ENCODE measurements at places on chromosomes 1 and 21.
A peak's percentile ranks its signal among the peaks of the same experiment; 100 is the strongest.

- no peak for DNase-seq
These were observed 1.7 kb downstream of the SNAP47 start for GRCh38 chr1:227736814-227737432.

DNA sequence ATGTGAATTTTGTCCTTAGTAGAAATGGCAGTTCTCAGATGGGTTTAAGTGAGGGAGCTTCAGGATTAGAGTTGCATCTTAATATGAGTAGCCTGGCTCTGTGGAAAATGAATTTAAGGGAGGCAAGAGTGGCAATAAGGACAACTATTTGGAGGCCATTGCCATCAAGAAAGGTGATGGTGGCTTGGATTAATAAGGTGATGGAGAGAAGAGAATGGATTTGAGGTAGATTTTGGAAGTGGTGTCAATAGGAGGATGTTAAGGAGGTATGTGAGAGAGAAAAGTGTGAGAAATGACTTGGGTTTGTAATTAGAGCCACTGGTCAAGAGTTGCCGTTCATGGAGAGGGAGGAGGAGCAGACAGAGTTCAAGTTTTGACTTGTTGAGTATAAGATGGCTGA lies 16.3 kb downstream of the CLIC4 start:
- no peak for DNase-seq

DNA sequence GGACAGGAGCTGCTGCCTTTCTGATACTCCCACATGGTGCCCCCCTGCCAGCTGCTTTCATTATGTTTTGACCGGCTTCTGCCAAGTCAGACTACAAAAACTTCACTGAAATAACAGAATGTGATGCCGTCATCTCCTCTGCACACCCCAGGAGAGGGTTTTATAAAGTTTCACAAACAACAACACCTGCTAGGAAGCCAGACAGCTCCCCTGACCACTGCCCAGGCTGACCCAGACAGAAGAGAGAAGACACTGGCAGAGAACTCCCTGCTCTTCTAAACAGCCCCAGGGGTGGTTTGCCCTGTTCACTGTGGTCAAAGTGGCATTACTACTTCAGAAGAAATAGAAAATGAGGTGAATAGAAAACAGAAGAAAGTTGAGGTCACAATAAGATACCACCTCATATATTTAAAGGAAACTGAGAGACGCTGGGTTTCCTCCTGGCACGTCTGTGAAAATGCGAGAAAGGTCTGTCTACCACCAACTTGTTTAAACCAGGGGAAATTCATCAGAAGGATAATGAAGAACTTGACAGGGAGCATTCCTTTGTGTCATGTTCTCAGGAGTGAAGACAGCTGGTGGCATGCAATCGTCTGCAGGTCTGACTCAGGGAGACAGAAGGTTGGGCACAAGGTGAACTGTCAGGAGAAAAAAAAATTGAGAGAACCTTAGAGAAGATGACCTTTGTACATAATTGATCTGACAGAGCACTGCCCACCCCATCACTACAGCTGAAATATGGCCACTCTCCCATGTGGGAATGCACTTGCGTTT lies 119.0 kb upstream of the NFIA start:
- DNase-seq, result no peak

DNA sequence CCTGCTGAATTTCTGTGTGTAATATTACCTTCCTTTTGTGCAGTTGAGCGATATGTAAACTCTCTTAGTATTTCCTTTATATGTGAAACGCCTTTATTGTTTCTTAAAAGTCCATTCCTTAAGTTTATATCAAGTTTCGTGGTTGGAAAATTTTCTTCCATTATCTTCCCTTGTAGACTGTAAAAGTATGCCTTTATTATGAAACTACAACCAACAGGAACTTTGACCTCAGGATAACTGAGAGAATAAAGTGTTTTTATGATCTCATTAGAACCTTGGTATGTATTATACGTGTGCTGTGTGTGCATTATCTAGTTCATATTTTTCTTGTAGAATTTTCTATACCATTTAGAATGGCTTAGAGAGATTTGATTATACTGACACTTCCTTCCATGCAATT lies 3.1 kb upstream of the CDC14A start:
- DNase-seq, result no peak

DNA sequence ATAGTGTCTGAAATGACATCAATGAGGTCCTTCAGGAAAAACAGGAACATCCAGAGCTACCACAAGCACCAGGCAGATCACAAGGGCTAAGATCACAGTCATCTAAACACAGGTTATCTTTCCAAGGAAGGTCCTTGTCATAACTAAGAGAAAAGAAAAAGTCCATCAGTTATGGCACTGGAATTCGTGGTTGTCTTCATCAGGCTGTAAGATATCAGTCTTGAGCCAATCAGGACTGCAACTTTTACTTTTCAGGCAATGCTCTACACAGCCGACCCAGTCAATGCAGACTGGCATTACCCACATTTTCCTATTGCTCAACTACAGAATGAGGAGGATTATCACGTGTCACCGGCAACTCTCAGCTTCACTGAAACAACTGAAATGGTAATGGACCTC lies 26.4 kb downstream of the SORT1 start:
- no peak for DNase-seq

DNA sequence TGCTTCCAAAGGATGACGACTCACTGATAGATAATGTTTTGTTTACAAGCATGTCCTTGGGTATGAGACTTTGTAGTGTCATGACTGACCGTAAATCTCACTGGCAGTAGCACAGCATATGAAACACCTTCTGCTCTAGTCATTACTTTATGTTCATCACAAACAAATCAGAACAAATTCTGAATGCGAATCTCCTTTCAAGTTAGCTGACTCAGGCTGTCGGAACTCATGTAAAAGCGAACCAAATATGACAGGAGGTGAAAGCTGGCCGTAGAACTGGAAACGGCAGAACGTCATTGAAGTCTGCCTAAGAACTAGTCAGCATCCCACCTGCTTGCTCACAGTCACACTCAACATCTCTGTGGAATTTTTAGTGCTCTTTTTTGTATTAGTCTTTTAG lies 143.9 kb downstream of the RGS7 start:
- DNase-seq, result no peak

GRCh38 chr1:99525331-99525730 lies 120.6 kb upstream of the PALMD start:
- no peak for DNase-seq

DNA sequence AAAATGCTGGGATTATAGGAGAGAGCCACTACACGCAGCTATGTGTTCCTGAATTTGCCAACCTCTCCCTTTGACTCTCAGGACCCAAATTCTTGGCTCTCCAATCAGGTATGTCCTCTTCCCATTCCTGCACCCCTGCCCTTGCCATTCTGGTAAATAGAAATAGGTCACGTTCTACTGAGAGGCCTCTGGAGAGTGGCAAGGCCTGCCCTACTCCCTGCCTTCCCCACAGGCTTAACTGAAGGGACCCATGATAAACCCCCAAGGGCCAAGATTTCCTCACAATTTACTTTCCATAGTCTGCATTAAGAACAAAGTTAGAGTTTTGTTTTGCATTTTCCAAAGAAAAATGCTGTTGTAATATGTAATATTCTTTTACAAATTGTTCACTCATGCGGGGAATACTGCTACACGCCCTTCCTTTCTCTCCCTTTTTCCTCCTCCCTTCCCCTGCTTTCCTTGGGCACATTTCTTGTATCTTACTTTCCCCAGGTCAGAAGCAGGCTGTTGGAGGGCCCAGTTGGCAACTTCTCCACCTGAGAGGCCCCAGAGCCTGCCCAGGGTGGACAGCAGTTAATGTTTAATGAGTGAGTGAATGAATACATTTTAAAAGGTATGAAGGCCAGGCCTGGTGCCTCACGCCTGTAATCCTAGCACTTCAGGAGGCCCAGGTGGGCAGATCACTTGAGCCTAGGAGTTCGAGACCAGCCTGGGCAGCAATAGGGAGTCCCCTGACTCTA lies 33.9 kb upstream of the PUM1 start:
- DNase-seq, result no peak

- no peak for DNase-seq
These were observed 411.1 kb downstream of the SETD4 start for GRCh38 chr21:35649186-35649585.

- DNase-seq, result peak; percentile 44
These were observed 4.9 kb downstream of the CROCC start for GRCh38 chr1:16926491-16927073.

DNA sequence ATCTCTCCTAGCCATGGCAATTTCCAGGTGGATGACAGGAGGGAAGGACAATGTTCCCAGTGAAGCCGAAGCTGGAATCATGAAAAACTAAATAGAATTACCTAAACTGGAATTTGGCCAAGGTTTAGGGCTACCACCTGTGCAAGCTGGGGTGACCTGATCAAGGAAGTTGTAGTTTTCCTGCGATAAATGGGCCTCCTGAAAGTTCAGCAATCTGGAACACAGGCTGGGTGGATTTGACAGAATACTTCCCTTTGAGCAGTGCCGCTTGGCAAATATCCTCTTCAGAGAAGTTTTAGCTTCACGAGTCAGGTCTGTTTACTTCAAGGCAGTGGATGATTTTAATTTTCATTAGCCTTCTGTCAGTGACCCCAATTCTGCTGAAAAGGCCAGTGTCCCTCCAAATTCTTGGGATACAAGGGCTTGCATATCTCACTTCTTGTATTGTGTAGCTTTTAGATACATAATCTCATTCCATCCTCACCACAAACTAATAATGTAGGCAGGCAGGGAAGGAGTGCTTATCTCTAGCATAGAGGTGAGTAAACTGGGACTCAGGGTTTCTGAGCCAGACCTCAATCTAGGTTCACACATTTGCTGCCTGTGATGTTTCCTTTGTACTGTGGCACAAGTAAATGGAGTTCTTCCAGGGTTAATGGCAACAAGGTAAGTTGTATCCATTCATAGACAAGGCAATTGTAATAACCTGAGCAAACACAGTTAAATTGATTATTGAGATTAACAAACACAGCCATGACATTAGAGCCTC lies 349.4 kb downstream of the NUF2 start:
- no peak for DNase-seq

DNA sequence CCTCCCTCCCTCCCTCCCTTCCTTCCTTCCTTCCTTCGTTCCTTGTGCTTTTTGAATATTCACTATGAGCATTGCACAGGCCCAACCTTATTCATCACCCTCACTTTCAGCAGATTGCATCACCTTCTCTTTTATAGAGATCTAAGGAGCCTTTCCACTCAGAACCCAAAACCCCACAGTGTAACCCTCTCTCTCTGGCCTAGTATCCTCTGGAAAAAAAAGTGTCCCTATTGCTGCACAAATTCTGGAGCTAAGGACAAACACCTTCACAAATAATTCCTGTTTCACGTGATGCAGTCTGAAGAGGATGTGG lies 25.6 kb downstream of the OR10J5 start:
- no peak for DNase-seq

DNA sequence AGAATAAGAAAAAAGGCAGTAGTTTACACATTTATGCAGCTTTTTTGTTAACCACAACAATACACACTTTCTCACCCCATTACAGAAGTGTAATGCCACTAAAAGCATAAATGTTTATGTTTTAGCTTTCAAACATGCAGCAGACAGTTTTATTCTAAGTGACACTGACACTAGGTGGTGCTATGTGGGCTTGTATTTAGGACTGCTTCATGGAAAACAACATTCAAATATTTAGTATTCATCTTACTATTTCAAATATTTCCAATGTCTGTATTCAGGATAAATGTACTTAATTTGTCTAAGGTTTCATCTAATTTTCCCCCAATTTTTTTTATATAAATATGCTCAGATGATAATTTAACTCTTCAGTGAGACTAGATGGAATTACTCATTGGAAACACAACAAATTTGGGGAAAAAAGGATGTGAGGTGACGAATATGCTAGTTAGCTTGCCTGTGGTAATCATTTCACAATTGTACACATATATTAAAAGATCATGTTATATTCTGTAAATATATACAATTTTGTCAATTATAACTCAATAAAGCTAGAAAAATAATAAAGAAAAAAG lies 71.4 kb downstream of the USP1 start:
- DNase-seq, result peak; percentile 40

DNA sequence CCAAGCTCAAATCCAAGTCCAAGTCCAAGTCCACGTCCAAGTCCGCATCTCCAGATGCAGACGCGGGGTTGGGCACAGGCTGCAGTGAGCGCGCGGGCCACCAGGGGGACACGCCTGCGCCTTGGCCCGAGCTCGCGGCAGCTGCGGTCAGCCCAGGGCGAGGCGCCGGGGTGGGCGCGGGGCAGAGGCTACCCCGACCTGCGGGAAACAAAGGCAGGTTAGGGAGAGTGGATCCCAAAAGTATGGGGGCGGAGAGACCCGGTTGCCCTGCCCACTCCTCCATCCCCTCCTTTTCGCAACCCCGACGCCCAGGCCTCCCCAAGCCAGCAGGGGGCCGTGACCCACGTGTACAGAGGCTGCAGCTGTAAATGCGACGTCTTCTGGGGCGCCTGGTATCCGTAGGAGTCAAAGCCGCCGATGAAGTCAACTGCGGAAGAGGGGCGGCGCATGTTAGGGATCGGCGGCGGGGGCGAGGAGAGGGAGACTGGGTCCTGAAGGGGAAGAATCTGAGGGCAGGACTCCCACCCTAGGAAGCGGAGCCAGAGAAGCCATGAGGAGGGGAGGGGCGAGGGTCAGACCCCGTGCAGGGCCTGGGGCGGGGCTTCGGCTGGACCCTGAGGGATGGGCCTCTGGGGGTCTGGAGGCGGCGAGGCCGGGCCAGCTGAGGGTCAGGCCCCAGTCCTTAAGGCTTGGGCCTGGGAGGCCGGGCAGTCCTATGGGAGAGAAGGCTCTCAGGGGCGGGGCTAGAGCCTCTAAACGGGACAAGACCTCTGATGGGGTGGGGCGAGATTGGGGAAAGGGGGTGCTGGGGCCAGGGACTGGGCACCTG lies 58.0 kb downstream of the NKAIN1 start:
- peak; percentile 75 for DNase-seq

- no peak for DNase-seq
These were observed 26.0 kb downstream of the PTP4A2 start for GRCh38 chr1:31911994-31912780.

DNA sequence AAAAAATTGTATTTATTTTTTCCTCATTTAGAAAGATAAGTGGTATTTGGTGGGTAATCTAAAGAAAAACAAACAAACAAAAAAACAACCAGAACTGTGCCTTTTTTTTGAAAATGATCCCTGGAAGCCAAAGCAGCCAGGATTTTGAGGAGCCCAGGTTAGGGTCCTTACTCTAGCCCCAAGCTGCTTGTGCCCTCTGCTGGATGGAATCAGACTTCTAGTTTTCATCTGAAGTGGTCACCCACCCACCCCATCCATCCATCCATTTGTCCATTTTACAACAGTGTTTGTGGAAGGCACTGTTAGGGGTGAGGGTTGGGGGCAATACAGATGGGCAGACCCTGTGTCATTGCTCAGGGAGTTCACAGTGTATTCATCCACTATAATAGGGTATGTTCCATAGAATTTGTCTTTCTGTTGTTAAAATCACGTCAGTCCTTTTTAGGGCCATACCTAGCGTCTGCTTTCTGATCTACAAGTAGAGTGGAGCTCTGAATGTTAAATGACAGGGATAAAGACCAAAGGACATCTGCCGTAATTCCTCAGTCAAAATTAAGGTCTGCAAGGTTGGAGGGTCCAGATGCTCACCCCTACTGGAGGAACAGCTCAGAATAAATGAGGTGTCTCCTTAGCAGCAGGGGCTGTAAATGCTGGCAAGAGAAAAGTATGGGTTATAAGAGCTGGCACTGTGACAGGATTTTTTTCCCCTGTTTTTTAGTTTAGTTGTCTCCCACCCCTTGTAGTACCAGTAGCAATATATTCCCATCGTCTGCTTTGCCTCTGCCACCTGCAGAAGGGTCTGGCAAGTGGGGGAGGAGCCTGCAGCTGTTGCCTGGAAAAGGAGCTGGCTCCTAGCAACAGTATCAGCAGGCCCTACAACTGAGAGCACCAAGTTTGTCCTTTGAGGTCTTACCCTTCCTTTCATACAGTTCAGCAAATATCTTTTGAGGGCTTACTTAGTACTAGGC lies 3.2 kb downstream of the LRRC42 start:
- DNase-seq, result peak; percentile 44

- DNase-seq, result no peak
These were observed 149.2 kb downstream of the PSMG1 start for GRCh38 chr21:39033878-39034589.

Data from GM13977 (cell line).